ENCODE measurements at places on chromosomes 2 and 18. TPM values are rescaled to one million over a fixed set of nuclear protein-coding genes. Genes with fewer than 3 reads are reported as not detected.

CNRIP1 gene
- 15.3 TPM for total RNA-seq

- DNase-seq = no peak
Measured at GRCh38 chr2:136149011-136149410, 31.1 kb upstream of the CXCR4 start.

- no peak for DNase-seq
Measured at GRCh38 chr2:99507937-99508818, 18.4 kb upstream of the REV1 start.

DNA sequence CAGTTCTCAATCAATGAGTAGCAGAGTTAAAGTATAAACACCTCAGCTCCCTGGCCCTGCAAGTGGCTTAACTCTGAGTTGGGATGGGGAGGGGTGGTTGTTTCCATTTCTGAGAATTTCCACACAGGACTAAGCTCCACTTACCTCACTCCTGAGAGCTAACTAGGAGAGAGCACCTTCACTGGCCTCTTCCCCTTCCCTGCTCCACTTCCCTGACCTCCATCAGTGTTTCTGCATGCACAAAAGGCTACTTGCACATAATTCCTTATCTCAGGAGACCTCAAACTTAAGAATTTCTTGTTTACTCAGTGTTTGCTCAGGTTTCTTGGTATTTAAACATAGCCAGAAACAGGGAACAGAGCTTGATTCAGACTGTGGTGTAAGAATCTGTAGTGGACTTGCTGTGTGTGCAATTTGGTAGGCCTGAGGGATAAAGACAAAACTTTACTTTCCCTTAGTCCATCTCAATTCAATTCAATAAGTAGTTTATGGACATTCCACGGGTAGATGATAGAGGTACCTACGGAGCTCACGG is 97.2 kb downstream of the PID1 start:
- no peak for DNase-seq

- DNase-seq = peak; percentile 57
Measured at GRCh38 chr2:52395912-52396311, 1364.0 kb upstream of the NRXN1 start.

All from skin of body (tissue), 3 donors.